HFFc6 (cell line): ENCODE measurements at places on chromosomes 6 and 20. TPM values are rescaled to one million over a fixed set of nuclear protein-coding genes. Genes with fewer than 3 reads are reported as not detected.

MLIP gene
- total RNA-seq = not detected in 3 replicates

SNAI1 gene
- 4.8 to 5.6 TPM (median 5.0 TPM) in 3 replicates for total RNA-seq

FOXF2 gene
- 15.4 to 31.1 TPM (median 16.5 TPM) in 3 replicates for total RNA-seq

RNF39 gene
- not detected in 3 replicates for total RNA-seq

SPATS1 gene
- not detected in 3 replicates for total RNA-seq

KCNK5 gene
- not detected in 3 replicates for total RNA-seq

ECT2L gene
- total RNA-seq = not detected in 3 replicates

OR12D1 gene
- total RNA-seq = not detected in 3 replicates

TFAP2A gene
- 77.2 and 80.6 TPM in 2 replicates for total RNA-seq

HCRTR2 gene
- not detected in 3 replicates for total RNA-seq

DZANK1 gene
- 1.1 to 1.5 TPM (median 1.2 TPM) in 3 replicates for total RNA-seq

TMX4 gene
- 35.8 to 43.0 TPM (median 41.0 TPM) in 3 replicates for total RNA-seq

DYNLRB1 gene
- 191 to 227 TPM (median 211 TPM) in 3 replicates for total RNA-seq

AGER gene
- 4.5 and 6.2 TPM in 2 replicates for total RNA-seq

RIMS1 gene
- total RNA-seq = 1.7 to 2.7 TPM (median 2.5 TPM) in 3 replicates

CYP24A1 gene
- total RNA-seq = 0.27 to 0.44 TPM in 2 of 3 replicates, not detected in the other

MEP1A gene
- total RNA-seq = not detected in 3 replicates

WFDC5 gene
- total RNA-seq = not detected in 3 replicates

SLC22A3 gene
- not detected in 3 replicates for total RNA-seq

HLA-DRB5 gene
- not detected in 3 replicates for total RNA-seq

RHAG gene
- total RNA-seq = not detected in 2 replicates

IL20RA gene
- total RNA-seq = not detected in 3 replicates

METTL24 gene
- total RNA-seq = not detected in 3 replicates

FOXS1 gene
- total RNA-seq = not detected in 3 replicates

IMPG1 gene
- total RNA-seq = not detected in 3 replicates

TP53TG5 gene
- not detected in 3 replicates for total RNA-seq

PI16 gene
- not detected in 3 replicates for total RNA-seq
